Heart left ventricle (tissue), 16 donors: ENCODE measurements at places on chromosomes 1 and 21. TPM values are rescaled to one million over a fixed set of nuclear protein-coding genes. Genes with fewer than 3 reads are reported as not detected.

RIPPLY3 gene
- not detected for total RNA-seq

DNA sequence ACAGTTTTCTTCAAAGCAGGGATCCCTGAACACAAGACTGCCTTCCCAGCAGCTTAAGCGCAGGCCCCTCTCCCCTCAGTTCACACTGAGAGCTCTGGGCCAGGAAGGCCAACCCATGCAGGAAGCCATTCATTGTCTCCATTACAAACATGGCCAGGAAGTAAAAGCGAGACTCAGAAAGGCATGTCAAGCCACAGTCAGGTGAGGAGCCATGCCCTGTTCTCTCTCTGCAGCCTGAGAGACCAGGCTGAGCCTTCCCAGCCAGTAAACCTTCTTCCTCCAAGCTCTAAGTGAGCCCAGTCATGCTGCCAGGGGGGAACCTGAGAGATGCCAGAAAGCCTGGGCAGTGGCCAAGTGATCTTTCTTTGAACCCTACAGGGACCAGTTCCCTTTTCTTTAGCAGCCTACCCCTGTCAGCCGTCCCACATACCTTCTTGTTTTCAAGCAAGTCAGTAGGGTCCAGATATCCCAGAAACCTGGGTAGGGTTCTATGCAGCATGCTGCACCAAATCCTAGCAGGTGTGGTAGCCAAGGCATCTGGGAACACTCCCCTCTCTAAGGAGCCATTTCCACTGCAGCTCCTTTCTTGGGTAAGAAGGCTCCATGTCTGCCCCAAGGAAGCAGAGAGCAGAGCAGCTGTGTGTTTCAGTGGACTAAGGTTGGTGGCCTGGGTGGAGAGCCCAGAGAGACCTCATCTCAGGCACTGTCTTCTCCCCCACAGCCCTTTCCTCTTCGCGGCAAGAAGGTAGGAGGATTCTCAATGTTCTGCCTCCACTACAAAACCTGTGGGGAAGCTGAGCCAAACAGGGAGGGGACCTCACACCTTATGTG lies 977 bp downstream of the TRAF3IP3 start:
- DNase-seq: no peak

- no peak for DNase-seq
These were observed 139.5 kb upstream of the SAMSN1 start for GRCh38 chr21:14685568-14685967.

- DNase-seq: no peak
These were observed 1016.1 kb downstream of the KCNT2 start for GRCh38 chr1:195591917-195592672.

DNA sequence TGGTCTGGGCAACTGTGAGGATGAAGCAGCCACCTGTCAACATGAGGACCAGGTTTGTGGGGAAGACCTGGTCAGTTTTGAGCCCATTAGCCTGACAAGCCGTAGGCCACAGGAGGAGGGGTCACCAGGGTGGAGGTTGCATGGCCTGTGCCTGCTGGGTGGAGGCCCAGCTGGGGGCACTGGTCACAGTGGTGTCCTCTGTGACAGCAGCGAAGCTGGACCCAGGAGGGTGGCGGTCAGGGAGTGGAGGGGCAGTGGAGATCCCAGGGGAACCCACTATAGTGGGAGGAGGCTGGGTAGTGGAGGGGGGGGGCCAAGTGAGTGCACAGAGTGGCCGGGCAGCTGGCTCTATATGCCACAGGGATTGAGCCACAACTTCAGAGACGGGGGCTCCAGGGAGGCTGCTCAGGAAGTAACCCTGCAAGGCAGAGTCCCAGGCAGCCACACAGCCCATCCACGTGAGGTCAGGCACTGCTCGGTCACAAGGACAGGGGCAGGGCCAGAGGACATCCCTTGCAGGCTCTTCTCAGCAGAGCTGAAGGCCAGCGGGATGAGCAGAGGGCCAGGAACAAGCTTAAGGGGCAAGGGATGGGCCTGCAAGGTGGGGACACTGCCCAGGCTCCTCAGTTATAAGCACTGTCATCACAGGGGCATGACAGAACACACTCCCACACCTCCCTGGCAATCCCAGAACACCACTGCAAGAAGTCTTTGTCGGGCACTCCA lies 2.3 kb upstream of the C1orf35 start:
- DNase-seq: no peak

DNA sequence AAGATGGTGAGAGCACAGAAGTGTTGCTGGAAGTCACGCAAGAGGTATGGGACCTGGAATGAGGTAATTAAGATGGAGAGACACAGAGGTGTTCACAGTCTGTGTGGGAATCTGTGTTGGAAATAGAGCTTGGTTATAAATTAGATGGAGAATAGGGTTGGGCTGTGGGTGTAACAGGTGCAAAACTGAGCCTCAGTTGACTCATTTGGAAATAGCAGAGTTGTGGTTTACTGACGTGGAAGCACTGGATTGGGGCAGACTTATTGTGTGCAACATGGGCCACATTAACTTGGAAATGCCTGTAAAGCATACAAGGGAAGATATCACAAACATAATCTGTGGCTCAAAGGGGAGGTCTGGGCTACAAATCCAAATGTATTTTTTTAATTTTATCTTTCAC lies 13.0 kb downstream of the CAMSAP2 start:
- no peak for DNase-seq
